Immature natural killer cell (primary cell): ENCODE measurements at places on chromosomes 5 and 9. TPM values are rescaled to one million over a fixed set of nuclear protein-coding genes. Genes with fewer than 3 reads are reported as not detected.
A peak's percentile ranks its signal among the peaks of the same experiment; 100 is the strongest.

DNA sequence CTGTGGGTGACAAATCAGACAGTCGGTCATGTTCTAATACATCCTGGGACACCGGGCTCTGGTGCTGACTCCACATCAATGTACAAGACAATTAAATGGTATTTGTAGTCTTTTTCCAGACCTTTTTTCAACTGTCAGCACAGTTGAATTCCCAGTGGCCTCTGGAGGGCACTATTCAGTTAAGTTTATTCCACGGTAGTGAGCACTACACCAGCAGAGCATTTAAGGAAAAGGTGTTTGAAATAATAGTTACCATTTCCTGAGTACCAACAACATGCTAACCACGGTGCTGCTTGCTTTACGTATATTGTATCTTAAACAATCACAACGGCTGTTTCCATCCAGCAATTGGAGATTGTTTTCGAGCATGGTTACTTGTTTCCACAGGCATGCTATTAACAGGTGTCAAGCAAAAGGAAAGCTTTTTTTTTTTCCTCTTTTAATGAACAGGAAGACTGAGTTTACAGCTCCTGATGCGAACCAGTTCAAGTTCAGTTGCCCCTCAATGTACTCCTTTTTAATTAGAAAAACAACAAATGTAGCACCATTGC lies 186.7 kb downstream of the PDZD2 start:
- peak; percentile 32 for DNase-seq

Gene GALNT12
- polyA plus RNA-seq, result 1.7 TPM

- no peak for DNase-seq
These were observed 4.6 kb upstream of the DUSP1 start for GRCh38 chr5:172775326-172776234.

DNA sequence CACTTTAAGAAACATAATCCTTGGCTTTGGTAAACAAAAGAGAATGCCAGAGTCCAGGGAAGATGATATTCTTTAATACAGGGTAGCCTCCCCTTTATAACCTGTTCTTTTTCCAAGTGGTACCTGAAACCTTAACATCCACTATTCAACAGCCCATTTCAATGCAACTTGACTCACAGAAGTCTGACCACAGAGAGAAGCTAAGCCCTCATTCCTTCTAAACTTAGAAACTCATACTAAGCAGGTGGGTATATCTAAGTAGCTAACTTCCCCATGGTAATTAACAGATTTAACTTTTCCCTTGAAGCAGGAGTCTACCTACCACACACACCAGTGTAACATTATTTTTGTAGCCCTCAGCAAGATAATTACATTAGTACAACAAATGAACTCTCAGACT lies 91.9 kb downstream of the CEMIP2 start:
- DNase-seq, result no peak

GRCh38 chr5:40958811-40959210 lies 49.5 kb downstream of the C7 start:
- DNase-seq, result no peak

DNA sequence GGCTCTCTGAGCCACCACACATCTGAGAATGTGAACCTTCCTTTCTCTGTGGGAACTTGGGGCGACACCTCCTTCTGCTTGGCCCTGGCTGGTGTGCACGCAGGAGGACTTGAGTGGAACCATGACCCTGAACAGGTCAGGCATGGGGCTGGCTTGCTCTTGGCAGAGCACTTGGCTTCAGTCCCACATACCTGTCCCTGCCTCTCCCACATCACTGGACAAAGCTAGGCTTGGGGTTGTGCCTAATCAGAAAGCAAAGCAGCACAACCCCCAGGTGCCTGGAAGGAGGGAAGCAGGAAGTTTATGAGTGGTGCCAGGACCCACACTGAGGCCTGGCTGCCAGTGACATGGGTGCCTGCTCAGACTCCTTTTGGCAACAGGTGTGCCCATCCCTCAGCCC lies 13.2 kb downstream of the GADD45G start:
- no peak for DNase-seq

Gene FRMD3
- not detected for polyA plus RNA-seq

DNA sequence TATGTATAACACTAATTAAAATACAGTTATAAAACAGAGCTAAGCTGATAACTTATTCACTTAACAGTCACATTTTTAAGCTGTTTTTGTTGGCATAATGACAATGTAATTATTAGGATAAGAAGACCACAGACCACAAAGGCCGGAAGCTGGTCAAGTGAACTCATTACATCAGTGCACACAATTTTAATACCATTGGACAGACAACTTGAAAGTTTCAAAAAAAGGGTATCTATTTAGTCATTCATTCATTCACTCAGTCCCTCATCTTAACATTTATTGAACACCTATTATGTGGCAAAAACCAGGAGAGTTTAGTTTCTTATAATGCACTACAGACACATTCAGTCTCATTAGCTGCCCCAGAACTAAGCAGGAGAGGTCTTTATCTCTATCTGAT lies 11.6 kb downstream of the ERP44 start:
- DNase-seq, result peak; percentile 17

- no peak for DNase-seq
These were observed 352.7 kb downstream of the LRRC70 start for GRCh38 chr5:62931153-62931950.

GRCh38 chr5:150190503-150190979 lies 679 bp downstream of the SLC6A7 start:
- DNase-seq, result no peak

Gene KCNMB1
- 0.18 TPM for polyA plus RNA-seq

DNA sequence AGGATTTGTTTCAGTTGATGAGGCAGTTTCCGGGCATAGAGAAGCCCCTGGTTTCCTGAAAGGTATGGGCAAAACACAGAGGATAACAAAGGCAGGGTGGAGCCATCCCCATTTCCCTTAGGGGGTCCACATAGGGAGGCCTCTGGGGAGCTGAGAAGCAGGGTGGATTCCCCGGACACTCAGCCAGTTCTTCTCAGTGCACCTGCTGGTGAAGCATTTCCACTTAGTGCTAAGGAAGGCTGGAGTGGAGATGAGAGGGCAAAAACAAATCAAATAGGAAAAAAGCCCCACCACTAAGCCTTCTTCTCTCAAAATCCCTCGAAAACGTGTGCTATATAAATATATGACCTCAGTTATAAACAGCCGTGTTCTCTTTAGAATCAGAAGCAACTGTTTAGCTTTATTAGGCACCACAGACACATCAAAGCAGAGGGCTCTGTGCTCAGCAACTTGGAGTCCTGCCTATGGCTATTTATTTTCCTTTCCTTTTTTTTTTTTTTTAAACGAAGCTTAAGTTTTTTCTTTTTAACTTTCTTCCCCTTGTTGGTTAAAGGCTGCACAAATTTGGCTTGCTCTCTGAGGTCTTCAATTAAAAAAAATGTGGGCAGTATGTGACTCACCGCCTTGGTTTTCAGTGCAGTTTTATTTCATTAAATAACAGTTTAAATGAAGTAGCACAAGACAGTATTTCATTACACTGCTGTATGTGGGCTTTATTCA lies 67.7 kb downstream of the PRDM6 start:
- no peak for DNase-seq

DNA sequence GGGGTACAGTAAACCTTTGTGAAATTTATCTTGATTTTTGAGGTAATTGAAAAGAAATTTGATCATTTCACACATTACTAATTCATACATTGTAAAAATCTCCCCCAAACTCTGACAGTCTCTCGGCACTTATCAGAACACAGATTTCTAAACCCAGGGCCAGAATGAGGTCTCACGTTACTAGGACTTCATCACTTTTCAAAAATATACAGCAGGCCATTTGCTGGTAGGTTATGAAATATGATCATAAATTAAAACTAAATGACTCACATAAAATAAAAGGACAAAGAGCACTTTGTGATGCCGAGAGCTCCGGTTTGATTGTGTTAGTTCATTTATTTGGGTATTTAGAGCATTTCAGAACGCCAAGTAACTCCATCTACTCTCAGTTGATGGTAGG lies 17.0 kb downstream of the MSX2 start:
- no peak for DNase-seq

Gene LRSAM1
- 6.4 TPM for polyA plus RNA-seq

GRCh38 chr5:173780235-173781234 lies 107.6 kb upstream of the CPEB4 start:
- no peak for DNase-seq

Gene NMUR2
- polyA plus RNA-seq, result not detected

GRCh38 chr5:115583474-115583873 lies 18.8 kb downstream of the TICAM2 start:
- DNase-seq, result no peak

Gene BAAT
- polyA plus RNA-seq, result not detected

DNA sequence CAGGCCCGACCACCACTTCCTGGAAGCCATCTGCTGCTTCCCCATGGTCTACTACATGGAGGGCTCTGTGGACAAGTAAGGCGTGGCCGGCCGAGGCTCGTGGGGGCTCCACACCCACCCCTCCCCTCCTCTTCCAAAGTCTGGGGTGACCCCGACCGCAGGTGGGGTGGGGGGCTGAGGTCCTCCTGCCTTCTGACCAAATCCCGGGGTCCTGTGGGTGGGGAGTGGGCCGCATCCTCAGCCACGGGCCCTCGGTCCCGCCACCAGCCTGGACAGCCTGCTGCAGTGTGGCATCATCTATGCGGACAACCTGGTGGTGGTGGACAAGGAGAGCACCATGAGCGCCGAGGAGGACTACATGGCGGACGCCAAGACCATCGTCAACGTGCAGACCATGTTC lies 76.4 kb downstream of the KCNT1 start:
- DNase-seq, result no peak

GRCh38 chr5:19099195-19099594 lies 888.8 kb downstream of the CDH18 start:
- DNase-seq, result no peak

Gene ZNF462
- polyA plus RNA-seq, result 0.94 TPM

Gene UBLCP1
- 90.5 TPM for polyA plus RNA-seq

Gene INSL6
- not detected for polyA plus RNA-seq

GRCh38 chr5:143177263-143177983 lies 226.1 kb downstream of the NR3C1 start:
- no peak for DNase-seq

- DNase-seq, result peak; percentile 11
These were observed 232.2 kb downstream of the SYK start for GRCh38 chr9:91033797-91034196.

Gene KIF24
- polyA plus RNA-seq, result not detected

DNA sequence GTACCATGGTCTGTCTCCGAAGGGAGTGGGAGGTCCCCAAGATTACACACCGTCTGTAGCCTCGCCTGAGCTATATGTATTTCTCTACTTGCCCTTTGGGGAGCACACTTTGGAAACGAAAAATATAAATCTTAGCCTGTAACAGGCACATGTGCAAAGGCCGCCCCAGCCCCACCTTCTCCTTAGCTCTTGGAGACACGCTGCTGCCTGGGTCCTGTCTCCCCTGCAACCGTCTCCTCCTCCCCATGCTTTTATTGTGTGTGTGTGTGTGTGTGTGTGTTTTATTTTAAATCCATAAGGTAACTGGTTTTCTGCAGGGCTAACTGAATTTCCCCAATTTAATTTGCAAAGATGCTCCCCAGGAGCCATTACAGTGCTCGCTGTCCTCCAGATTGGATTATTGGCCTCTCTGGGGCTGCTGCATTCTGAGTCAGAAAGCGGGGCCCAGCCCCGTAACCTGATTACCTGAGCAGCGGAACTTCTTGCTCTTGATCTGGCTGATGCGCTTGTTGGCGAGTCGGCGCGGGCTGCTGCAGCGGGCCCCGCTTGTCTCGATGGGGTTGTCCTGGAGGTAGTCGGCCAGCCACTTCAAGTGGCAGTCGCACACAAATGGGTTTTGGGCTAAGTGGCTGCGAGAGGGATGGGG lies 193.3 kb upstream of the PANK3 start:
- no peak for DNase-seq

GRCh38 chr9:124062172-124062571 lies 50.6 kb downstream of the LHX2 start:
- DNase-seq, result no peak

DNA sequence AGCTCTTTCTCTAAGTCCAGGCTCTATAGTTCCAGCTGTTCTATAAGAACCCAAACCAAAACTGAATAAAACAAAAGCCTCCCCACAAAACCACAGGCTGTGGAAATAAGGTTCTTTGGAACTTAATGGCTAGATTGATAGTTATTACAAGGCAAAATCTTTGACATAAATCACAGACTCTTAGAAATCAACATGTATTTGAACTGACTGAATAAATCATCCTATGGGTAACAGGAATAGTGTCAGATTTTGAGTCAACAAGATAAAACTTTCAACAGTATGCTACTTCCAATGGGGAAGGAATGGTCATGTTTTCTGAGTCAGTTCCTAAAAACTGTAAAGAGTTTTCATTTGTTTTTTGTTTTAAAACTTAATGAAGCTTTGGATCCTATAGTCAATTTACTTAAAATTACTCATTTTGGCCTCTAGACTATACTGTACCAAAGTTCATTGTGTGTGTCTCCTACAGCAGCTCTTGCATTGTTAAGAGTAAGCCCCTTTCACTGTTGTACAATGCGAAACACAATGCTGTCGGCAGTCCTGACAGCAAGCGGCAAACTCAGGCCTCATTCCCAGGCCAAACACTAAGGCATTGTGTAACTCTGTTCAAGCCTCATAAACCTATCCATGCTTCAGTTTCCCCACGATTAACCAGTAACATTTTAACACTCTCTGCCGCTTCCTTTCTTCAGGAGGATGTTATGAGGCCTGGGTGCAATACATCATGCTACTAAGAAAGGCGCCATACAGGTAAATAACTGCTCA lies 134.1 kb downstream of the ARL15 start:
- no peak for DNase-seq

- DNase-seq, result no peak
These were observed 1571.2 kb upstream of the C9orf72 start for GRCh38 chr9:29144476-29144875.

- no peak for DNase-seq
These were observed 764 bp downstream of the ANKRA2 start for GRCh38 chr5:73564675-73565074.

- DNase-seq, result no peak
These were observed 25.1 kb upstream of the GCNT1 start for GRCh38 chr9:76433836-76434235.

- DNase-seq, result no peak
These were observed 39.3 kb downstream of the UBE2D2 start for GRCh38 chr5:139600336-139600949.

DNA sequence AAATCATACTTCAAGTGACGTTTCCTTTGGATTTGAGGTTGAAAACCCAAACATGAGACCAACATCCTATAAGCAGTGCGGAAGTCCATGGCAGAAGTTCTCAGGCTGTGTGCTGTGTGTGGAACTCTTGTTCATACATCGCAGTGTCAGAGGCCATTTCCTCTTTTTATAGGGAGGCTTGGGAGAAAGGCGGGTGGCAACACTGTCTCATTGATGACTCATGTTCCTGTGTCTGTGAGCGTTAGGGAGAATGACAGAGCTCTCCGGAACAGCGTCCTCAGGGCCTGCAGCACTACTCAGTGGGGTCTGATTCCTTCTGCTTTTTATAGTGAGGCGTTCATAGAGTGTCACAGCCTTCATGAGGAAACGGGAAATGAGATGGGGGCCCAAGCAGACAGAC lies 98.8 kb upstream of the BASP1 start:
- DNase-seq, result no peak

Gene PCDHGB7
- polyA plus RNA-seq, result 0.13 TPM

- DNase-seq, result no peak
These were observed 3.1 kb downstream of the TRPM3 start for GRCh38 chr9:71118324-71118723.

Gene TMEM245
- 13.1 TPM for polyA plus RNA-seq

Gene MYMK
- not detected for polyA plus RNA-seq
